Activated T-cell treated with anti-CD3 and anti-CD28 coated beads for 48 hours (primary cell): ENCODE measurements at places on chromosomes 12 and 14.
A peak's percentile ranks its signal among the peaks of the same experiment; 100 is the strongest.

GRCh38 chr14:31785574-31785973, 224.4 kb downstream of the NUBPL start:
- DNase-seq: no peak

DNA sequence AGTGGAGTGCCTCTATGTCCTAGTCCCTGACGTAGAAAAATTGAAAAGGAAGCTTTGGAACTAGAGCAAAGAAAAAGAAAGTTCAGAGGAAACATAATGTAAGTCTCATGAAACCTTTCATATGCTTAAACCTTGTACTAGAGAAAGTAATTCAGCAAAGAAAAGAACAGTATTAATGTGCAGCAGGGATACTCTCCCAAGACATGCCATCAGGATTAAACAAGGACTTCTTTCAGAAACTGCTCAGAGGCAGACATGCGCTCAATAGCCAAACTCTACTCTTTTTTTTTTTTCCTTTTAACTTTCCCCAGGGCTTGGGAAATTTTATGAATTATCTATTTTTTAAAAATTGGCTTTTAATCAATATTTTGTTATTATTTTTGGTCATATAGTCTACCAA, 7.1 kb upstream of the ASB8 start:
- DNase-seq: no peak

DNA sequence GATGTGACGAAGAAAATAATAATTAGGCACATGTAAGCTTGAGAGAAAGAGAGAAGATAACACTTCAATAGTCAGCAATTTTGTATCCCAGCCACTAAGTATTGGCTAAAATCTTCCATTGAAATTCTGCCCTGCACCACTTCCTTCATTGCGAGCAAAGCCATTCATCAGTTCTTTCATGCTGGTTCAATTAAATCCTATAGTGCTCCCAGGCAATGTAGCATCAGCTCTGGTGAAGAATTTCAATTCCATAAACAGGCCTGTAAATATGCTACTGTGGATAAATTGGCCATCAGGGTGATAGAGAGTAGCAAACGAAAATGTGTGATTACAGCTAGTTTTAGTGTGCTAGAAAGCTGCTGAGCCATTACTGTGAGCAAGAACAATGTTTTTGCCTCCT, 24.7 kb downstream of the RPL10L start:
- no peak for DNase-seq

DNA sequence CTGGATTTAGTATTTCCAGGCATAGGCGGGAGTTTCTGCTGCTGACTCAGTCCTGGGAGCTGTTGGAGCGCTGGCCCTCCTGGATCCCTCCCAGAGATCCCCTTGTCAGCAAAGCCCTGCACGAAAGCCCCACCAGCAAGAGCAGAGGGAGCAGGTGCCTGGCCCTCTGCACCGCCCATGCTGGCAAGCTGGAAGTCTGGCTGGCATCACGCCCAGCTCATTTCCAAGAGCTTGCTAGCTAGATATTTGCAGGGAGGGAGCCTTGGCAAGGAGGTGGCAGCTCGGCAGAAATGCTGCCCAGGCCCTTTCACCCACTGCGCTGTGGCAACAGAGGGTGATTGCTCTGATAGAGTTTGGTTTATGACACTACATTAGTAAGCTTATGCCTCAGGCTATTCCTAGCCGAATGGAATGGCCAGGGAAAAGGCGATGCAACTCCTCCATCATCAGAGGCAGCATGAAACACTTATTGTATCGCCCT, 193.9 kb downstream of the EMP1 start:
- DNase-seq: no peak

GRCh38 chr14:37089410-37089809, 83.0 kb downstream of the SLC25A21 start:
- no peak for DNase-seq

DNA sequence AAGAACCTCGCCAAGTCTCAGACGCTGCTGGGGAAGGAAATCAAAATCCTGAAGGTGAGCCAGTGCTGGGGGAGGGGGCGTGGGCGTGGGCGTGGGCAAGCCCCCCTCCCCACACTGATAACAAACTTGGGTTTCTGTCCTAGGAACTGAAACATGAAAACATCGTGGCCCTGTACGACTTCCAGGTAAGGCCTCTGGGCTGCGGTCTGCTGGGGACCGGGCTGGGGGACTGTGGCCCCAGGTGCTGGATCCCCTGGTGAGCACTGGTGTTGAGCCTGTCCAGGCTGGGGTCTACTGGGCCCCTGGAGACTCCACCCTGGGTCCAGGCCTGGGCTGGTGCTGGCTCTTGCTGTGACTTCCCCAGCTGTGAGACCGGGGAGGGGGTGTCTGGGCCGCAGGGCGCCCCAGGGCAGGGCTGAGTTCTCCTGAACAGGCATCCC, 1.2 kb downstream of the ULK1 start:
- DNase-seq: peak; percentile 6

DNA sequence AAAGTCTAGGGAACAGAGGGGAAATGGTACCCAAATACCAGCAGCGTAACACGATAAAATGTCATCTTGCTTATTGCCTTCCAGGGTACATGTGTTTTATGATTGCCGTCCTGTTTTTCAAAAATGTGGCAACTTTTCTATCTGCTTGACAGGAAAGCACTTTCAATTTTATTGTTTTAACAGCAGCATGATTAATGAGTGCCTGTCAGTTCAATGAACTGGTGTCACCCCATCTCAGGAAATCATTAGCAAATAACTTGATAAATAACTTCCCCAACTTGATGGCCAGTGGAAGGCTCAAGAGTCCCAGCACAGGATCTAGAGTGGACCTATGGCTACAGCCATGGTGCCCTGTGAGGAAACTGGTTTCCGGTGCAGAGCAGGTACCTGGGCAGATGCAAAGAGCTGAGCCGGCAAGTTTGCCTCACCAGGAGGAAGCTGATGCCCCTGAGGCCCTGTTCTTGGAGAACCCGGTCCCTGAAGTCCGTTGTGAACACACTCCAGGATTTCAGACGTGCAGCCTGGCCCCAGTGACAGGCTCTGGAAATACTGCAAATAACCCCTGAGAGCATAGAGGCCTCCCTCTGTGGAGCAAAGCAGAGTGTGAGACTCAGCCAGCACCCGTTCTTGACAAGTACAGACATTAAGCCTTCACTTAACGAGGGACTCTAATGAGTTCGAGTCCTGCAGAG, 173.5 kb upstream of the SFSWAP start:
- no peak for DNase-seq

GRCh38 chr14:53493320-53493719, 340.2 kb upstream of the DDHD1 start:
- no peak for DNase-seq

GRCh38 chr14:30620178-30620577, 1.9 kb upstream of the SCFD1 start:
- no peak for DNase-seq
